Hematopoietic multipotent progenitor cell treated with erythropoietin and hydrocortisone succinate and interleukin-3 and kit ligand, for 4 days (in vitro differentiated cells): ENCODE measurements at places on chromosomes 6 and 20.

DNA sequence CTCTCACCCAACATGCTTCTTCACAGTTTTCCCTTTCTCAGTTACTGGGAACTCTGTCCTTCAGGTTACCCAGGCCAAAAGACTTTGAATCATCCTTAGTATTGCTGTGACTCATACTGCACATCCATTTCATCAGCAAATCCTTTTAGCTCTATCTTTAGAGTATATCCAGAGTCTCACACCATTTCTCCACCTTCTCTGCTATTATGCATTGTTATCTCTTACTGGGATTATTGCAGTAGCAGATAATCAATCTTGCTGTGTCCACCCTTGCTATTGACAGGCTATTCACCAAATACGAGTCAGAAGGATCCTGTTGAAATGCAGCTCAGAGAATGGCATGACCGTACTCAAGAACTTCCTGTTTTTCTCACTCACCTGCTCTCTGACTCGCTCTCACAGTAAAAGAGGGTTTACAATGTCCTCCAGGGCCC is 57.3 kb downstream of the BCKDHB start:
- peak; percentile 48 for DNase-seq

GRCh38 chr6:87116922-87117321 is 22.0 kb upstream of the CGA start:
- no peak for DNase-seq

- DNase-seq, result peak; percentile 64
Measured at GRCh38 chr6:4055420-4056041, 23.4 kb downstream of the FAM217A start.

- no peak for DNase-seq
Measured at GRCh38 chr6:168678077-168678476, 237.1 kb downstream of the SMOC2 start.

DNA sequence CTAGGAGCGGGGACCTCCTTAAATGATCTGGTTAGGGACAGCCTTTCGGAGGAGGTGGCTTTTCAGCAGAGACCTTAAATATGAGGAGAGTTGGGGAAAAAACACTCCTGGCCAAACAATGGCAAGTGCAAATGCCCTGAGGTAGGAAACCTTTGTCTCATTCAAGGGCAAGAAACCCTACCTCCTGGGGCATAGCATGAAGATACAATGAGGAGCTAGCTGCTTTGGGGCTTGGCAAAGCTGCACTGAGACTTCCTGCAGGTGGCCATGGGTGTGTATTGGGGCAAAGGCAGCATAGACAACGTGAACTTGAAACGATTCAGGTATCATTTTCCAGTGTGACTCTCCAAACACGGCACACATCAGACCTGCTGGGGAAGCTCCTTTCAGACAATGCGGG is 30.7 kb downstream of the PMEPA1 start:
- no peak for DNase-seq

DNA sequence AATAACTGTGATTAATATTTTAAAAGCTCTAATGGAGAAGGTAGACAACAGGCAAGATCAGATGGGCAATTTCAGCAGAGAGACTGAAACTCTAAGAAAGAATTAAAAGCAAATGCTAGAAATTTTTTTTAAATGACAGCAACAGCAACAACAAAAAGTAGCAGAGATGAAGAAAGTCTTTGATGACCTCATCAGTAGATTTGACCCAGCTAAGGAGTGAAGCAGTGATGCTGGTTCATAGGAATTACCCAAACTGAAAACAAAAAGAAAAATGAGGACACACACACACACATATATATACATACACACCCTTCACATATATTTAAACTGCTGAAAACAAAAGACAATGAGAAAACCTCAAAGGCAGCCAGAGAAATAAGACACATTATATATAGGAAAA is 197.6 kb upstream of the ARID1B start:
- no peak for DNase-seq

GRCh38 chr6:167212713-167213005 is 54.9 kb upstream of the GPR31 start:
- DNase-seq, result no peak

DNA sequence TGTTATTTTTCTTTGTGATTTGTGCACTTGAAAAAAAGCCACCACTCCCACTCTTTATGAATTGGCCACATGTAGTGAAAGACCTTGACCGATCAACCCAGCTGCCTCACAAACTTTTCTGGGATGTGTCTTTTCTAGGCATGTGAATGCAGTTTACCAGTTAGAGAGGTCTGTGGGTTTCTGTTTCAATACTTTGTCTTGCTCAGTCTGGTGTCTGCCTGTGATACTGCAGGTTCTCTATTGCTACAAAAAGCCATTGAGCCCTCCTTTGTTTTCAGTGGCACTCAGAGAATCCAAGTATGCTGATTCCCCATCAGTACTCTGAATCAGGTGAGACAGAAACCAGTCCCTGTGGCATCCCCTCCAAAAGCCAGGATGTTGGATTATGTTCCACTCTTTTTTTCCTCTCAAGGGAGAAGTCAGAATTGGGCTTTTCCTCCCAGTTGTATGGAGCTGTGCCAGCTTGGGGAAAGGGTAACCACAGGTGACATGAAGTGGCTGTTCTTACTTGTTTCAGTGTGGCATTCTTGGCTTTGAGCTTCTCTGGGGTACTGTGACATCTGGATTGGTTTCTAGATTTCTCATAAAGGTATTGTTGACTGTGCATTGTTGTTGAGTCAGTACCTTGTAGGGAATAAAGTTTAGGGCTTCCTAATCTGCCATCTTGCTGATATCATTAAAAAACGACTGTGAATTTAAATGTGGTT is 26.3 kb upstream of the ZFP64 start:
- DNase-seq, result no peak

- no peak for DNase-seq
Measured at GRCh38 chr6:52546678-52547077, 30.2 kb downstream of the TRAM2 start.

- DNase-seq, result no peak
Measured at GRCh38 chr20:23207826-23208540, 121.9 kb upstream of the CD93 start.

DNA sequence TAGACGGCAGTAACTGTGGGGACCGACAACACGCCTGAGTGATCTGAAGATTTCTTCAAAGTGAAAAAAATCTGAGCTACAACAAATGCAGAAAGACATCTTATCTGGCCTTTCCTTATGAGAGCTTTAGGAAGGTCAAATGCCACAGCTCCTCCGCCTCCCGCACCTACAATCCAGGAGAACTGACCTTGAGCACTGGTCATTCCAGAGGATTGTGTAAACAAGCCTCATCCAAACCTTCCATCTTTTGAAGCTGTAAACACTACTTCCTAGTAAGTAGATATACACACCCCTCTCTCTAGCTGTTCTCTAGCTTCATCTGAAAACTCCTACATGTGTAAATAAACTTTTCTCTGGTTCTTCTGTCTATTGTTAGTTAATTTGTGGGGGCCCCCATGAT is 76.9 kb downstream of the CD24 start:
- no peak for DNase-seq

DNA sequence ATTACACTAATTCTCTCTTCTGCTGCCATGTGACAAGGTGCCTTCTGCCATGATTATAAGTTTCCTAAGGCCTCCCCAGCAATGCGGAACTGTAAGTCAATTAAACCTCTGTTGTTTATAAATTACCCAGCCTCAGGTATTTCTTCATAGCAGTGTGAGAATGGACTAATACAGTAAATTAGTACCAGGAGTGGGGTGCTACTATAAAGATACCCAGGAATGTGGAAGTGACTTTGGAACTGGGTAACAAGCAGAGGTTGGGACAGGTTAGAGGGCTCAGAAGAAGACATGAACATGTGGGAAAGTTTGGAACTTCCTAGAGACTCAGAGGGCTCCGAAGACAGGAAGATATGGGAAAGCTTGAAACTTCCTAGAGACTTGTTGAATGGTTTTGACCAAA is 34.8 kb downstream of the MICA start:
- no peak for DNase-seq

GRCh38 chr6:16635291-16635809 is 125.9 kb downstream of the ATXN1 start:
- no peak for DNase-seq

DNA sequence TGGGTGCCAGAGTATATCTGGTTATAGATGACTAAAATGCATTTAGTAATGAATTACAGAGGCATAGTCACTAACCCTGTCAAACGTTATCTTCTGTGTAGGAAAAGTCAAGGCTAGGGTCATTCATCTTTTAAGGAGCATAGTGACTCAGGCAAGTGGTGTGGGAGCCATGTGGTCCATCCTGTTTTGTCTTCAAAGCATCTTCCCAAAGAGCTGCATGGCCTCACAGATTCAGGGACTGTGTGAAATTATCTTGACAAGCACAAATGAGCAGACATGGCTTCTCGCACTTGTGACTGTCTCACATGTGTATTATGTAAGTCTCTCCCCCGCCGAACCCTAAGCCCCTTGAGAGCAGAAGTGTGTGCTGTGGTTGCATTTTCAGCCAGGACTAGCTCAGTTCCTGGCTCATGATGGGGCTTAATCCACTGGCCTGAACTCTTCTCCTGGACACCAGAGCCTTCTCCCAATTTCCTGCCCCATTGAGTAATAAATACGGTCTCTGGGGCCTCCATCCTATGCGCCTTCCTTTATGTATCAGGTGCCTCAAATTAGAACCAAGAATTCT is 769.1 kb downstream of the QKI start:
- DNase-seq, result no peak

GRCh38 chr6:19519941-19520340 is 317.2 kb upstream of the ID4 start:
- no peak for DNase-seq

GRCh38 chr20:49503176-49503575 is 20.7 kb upstream of the KCNB1 start:
- no peak for DNase-seq

- DNase-seq, result peak; percentile 66
Measured at GRCh38 chr6:133837801-133838349, 51.0 kb upstream of the TCF21 start.

DNA sequence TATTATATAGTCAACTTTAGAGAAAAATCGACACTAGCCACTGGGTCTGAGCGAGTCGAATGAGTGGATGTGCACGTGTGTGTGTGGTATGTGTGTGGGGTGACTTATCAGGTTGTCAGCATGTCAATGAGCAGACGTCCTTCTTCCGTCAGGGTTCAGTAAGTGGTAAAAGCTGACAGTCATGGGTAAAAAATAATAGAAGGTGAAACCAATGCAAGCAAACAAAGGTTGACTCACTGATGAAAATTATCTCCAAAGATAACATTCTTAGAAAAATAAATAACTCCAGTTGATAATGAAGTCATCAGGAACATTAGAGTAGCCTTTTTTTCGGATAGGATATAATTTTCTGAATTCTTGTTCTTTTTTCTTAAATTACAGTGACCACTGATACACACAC is 243.8 kb upstream of the FOXQ1 start:
- no peak for DNase-seq

DNA sequence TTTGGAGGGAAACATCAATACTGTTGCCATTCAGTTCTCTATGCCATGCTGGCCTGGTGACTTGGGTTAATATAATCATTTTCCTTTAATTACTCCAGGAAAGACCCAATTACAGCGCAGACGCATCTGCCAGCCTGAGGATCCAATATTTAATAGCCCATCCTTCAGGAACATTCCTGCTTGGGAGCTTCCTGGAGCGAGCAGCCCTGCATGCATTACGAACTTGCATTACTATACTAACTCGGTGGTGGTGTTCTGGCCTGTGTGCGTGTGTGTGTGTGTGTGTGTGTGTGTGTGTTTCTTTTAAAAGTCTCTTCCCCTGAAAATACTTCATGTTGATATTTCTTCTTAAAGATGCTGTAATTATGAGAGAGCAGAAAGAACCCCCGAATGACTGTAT is 26.5 kb downstream of the PMEPA1 start:
- no peak for DNase-seq

DNA sequence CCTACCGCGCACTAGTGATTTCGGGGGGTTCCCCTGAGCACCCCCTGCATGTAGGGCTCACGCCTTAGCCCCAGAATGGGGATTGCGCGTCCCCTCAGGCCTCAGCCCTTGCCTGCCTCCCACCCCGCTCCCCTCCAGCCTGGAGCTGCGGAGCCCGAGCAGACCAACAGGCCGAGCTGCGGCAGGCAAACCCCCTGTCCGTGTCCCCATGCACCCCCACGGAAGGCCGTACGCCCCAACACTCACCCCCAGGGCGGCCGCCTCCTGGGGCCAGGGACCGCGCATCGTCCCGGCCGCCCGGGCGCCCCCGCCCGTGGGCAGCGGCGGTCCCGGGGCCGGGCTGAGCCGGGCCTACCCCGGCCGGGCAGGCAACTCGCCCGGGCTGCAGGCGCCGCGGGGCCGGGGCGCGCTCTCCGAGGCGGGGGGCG is 1.2 kb upstream of the KCNB1 start:
- DNase-seq, result no peak

DNA sequence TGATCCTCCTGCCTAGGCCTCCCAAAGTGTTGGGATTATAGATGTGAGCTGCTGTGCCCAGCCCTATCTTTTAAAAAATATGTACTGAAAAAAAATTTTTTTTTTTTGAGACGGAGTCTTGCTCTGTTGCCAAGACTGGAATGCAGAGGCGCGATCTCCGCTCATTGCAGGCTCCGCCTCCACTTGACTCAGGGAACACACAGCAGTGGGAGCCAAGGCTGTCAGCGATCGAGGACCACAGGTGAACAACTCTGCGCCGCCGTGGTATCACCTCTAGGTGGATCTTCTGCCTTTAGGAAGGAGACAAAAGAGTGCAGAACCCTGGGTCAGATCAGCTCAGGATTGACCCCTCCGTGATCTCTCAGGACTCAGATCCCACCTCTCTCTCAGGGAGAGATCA is 13.7 kb downstream of the RAET1E start:
- DNase-seq, result no peak

- peak; percentile 76 for DNase-seq
Measured at GRCh38 chr6:109045493-109045892, 49.2 kb downstream of the SESN1 start.

DNA sequence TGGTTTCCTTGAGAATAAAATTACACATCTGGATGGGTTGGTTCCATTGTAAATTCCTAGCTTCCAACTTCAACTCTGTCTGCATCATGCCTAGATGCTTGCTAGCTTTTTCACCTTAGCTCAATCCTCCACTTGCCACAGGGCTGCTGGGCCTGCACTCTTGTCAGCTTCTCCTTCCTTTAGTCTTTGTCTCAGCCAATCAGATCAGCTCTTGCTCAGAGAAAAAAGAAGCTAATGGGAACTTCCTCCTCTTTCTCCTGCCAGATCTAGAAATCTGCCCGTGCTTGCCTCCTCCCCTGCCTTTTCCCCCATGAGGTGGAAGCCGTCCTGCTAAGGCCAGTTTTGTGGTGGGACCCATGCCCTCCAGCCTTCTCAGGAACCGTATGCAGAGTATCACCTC is 18.5 kb downstream of the RAE1 start:
- DNase-seq, result peak; percentile 39

DNA sequence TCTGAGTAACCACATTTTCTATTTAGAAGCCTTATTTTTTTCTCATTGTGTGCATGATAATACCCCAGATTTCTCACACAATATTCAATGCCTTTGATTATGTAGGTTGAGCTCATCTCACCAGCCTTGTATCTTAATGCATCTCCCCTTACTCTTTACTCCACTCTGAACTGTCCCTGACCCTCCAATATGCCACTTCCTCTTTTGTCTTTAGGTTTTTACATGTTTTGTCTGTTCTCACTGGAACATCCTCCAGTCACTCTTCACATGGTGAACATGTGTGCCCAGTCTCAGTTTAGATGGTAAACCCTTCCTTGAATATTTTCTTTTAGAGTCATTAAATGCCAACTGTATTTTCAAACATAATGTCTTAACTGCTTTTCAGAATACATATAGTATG is 392.9 kb upstream of the IMPG1 start:
- no peak for DNase-seq

GRCh38 chr6:21613809-21614208 is 20.3 kb downstream of the SOX4 start:
- no peak for DNase-seq
